ENCODE measurements at places on chromosomes 7 and 10.

- no peak for DNase-seq
These were observed 3.2 kb upstream of the VSIR start for GRCh38 chr10:71776481-71776925.

- no peak for DNase-seq
These were observed 35.2 kb upstream of the ITPRID1 start for GRCh38 chr7:31478721-31479120.

- no peak for DNase-seq
These were observed 477.7 kb upstream of the TPK1 start for GRCh38 chr7:145313551-145313950.

DNA sequence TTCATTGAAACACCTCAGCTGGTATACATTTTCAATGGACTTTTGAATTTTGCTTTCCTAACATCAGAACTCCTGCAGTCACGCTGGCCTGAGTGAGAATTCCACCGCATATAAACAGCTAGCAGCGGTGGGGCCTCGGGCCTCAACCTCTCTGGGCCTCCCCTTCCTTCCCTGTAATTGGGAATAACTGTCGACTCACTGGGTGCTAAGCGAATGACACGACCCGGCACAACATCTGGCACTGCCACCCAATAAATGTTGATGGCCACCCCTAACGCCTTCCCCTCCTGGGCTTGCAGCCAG lies 670 bp downstream of the RCC1L start:
- no peak for DNase-seq

DNA sequence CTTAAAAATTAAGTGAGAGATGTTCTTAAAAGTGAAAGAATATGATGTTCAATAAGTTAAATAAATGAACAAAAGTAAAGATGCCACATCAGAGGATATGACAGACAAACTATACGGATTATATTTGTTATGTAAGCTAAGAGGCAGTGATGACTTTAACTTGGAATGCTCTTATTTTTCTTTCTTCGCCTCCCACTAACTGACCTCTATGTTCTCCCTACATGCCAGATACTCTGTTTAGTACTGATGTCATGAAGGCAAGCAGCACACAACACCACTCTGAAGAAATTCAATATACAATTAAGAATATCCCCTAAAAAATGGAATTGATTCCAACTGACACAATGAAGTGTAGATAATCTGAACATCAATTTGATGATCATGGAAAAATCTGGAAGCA lies 223.4 kb downstream of the DOCK4 start:
- DNase-seq: no peak

- no peak for DNase-seq
These were observed 81.7 kb downstream of the DLG5 start for GRCh38 chr10:77844713-77845445.

- no peak for DNase-seq
These were observed 472 bp downstream of the PDAP1 start for GRCh38 chr7:99407872-99408378.

GRCh38 chr7:45106-46090 lies 147.0 kb upstream of the FAM20C start:
- no peak for DNase-seq

DNA sequence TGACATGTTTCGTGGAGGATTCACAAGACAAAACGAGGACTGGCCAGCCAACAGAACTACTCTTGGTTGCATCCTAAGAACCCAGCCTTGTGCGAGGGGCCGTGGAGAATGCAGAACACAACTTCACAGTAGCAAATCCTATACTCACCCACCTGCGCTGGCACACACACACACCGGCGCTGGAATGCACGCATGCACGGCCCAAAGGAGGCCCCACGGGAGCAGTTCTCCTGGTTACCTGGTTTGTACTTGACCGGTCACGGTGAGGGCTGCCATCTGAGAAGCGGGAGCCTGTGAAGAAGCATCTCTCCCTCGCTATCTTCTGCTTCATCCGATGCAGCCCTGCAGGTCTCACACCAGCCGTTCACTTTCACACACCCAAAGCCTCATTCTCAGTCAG lies 137.8 kb downstream of the ZMYND11 start:
- no peak for DNase-seq

GRCh38 chr10:82089327-82089726 lies 214.3 kb downstream of the NRG3 start:
- no peak for DNase-seq

Measured in Jurkat, Clone E6-1 (cell line).